Tongue (tissue), 3 donors: ENCODE measurements at places on chromosomes 1 and 21. TPM values are rescaled to one million over a fixed set of nuclear protein-coding genes. Genes with fewer than 3 reads are reported as not detected.

PTPRF gene
- total RNA-seq = 74.5 TPM

SWT1 gene
- 14.2 TPM for total RNA-seq

CENPL gene
- 12.6 TPM for total RNA-seq

DNA sequence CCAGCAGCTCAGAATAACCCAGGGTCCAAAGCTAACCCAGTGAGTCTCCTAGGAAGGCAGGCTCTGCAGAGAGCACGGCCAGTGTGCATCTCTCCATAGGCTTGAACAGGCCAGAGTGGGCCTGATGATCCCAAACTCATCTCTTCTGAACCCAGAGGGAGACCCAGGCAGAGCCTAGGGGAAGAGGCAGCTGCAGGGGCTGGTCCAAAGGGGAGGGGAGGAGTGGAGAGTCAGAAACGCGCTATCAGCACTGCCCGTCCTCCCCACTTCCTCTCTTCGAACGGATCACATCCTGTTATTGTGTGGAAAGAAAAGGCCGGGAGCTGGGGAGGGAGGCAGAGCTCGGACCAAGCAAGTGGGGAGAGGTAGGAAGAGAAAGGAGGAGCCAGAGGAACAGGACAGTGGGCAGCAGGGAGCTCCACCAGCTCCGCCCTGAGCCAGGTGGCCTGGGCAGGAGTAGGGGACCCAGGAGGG is 20.2 kb downstream of the TAL1 start:
- no peak for DNase-seq

GRCh38 chr1:19909392-19909791 is 14.0 kb downstream of the PLA2G2E start:
- DNase-seq = no peak

- DNase-seq = no peak
Observed at GRCh38 chr1:76542359-76542758, 324.9 kb upstream of the ST6GALNAC5 start.

DNA sequence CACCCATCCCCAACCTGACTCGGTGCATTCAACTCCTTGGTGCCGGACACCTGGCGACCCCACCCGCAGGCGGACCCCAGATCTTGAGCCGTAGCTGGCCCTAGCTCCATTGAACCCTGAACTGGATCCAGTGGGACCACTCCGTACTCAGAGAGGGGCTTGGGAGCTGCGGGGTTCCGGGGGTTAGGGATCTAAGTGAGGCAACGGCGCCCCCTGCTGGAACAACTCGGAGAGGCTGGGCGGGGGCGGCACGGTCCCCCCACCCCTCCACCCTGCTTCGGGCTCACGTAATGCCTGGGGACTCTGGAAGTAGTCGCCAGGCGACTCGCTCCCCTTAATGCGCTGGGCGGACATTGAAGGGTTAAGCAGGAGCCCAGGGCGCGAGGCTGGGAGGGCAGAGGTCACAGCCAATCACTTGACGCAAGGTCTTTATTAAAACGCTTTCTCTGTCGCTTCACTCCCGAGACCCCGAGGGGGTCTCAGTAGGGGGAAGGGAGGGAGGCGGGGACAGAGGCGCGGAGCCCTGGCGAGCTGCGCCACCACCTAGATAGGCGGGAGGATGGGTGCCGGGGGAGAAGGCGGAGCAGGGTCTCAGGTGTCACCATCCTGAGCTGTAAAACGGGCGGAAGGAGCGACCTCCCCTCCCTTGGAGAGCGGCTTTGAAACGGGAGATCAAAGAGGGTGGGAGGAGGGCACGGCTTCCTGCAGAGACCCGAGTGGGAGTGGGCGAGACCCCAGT is 704 bp upstream of the CRABP2 start:
- peak; percentile 89 for DNase-seq

GRCh38 chr1:112114540-112114939 is 125.1 kb upstream of the KCND3 start:
- no peak for DNase-seq
